ENCODE measurements at places on chromosomes 3 and 15.

DNA sequence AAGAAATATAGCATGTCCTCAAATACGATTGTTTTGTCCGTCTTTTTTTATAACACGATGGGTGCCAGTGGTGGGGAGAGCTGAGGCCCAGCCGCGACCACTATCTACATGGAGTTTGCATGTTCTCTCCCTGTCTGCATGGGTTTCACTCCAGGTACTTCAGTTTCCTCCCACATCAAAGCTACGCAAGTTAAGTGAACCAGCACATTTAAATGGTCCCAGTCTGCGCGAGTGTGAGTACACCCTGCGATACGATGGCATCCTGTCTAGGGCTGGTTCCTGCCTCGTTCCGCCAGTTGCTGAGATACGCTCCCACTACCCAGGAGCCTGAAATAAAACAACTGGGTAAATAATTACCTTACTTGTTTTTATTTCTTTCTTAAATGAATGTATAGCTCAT is 40.6 kb downstream of the ATP13A3 start:
- DNase-seq = no peak

DNA sequence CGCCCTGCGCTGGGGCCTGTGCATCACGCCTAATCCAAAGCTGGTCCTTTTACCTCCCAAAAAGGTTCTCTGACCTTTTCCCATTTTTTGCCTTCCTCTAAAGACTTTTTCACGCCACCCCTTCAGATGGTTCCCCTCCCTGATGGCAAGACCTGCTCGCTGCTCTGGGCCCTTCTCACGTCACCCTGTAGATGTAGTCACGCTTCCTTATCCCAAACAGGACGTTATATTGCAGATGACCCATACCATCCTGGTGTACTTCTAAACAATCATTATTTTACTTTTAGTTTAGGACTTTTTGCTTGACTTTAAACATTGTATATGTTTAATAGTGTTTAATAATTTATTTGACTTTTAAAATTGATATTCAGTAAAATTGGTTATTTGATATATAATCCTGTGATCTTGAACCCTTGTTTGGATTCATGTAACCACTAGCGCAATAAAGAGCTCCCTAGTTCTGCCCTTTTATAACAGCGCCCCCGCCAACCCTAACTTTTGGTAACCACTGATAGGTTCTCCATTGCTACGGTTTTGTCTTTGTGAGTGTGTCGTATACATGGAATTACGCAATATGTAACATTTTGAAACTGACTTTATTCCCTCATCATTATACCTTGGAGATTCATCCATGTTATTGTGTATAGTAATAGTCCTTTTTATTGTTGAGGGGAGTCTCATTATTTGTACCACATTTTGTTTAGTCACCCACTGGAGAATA is 159.0 kb upstream of the CHRNA7 start:
- no peak for DNase-seq

DNA sequence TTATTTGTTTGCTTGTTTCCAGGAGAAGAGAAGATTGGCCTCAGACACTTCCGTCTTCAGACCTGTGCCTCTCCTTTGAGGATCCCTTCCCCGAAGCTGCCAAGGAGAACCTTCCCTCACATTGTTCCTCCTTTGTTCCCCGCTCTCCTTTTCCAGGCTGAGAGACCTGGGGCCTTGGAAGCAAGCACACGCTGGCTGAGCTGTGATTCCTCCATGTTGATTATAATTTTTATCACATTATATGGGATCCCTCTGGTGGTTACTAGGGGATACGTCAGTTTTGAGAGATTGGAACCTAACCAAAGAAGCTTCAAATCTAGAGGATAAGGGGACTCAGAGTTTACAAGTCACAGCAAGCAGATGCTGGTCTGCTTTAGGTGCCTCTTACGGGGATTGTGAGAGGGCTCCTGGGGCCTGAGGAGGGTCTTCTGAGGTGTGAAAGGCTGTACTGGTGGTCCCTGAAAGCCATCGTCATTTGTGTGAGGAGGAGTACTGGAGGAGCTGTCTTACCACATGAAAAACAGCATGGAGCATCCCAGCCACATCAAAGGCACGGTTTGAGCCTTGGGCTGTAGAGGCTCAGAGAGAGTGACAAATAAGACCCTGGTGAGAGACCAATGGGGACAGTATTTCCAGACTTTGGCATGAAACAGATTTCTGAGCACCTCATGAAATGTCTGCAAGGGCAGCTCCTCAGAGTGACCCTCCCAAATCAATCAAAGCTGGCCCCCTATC is 760.1 kb upstream of the CFAP20DC start:
- DNase-seq = peak; percentile 33

DNA sequence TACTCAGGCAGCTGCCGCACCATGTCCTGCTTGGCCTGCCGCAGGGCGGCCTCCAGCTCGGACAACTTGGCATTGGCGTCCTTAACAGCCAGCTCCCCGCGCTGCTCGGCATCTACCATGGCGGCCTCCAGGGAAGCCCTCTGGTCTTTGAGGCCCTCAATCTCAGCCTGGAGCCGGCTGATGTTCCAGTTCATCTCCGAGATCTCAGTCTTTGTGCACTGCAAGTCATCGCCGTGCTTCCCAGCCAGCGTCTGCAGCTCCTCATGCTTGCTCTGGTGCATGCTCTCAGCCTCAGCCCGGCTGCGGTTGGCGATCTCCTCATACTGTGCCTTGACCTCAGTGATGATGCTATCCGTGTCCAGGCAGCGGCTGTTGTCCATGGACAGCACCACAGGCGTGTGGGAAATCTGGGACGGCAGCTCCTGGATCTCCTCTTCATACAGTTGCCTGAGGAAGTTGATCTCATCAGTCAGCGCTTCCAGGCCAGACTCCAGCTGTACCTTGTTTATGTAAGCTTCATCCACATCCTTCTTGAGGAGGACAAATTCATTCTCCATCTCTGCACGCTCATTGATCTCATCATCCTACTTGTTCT is 15.5 kb upstream of the PSTPIP1 start:
- DNase-seq = no peak

- DNase-seq = no peak
Observed at GRCh38 chr3:138593488-138594149, 441 bp downstream of the CEP70 start.

DNA sequence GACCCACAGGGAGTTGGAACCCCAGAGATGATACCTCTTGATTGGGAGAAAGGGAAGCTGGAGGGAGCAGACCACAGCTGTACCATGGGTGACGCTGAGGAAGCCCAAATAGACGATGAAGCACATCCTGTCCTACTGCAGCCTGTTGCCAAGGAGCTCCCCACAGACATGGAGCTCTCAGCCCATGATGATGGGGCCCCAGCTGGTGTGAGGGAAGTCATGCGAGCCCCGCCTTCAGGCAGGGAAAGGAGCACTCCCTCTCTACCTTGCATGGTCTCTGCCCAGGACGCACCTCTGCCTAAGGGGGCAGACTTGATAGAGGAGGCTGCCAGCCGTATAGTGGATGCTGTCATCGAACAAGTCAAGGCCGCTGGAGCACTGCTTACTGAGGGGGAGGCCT is 201.1 kb downstream of the AKAP13 start:
- DNase-seq = no peak

GRCh38 chr15:100602064-100602822 is at the start of the genes ASB7 and LINS1:
Gene ASB7, plus strand, starts transcription at chr15:100602589. Its CDS starts 9,628 bp downstream, at chr15:100612217.
Gene LINS1, minus strand, starts transcription at chr15:100602184. Its CDS starts 21,342 bp downstream, at chr15:100580842.
- DNase-seq = peak; percentile 99

DNA sequence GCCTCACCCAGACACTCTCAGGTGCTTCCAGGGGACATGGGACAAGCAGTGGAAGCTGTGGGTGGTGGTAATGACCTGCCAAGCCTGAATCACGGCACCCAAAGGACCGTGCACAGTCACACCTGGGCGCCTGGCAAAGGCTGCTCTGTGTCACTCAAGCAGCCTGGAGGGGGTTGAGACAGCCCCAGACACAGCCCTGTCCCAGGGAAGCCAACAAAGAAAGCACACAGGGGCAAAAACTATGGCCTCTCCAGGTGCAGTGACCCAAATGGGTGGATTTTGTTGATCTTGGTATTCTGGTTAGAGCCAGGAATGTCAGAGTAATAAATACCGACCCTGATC is 15.0 kb upstream of the OCA2 start:
- no peak for DNase-seq

GRCh38 chr15:38127306-38127771 is 125.3 kb upstream of the SPRED1 start:
- no peak for DNase-seq

DNA sequence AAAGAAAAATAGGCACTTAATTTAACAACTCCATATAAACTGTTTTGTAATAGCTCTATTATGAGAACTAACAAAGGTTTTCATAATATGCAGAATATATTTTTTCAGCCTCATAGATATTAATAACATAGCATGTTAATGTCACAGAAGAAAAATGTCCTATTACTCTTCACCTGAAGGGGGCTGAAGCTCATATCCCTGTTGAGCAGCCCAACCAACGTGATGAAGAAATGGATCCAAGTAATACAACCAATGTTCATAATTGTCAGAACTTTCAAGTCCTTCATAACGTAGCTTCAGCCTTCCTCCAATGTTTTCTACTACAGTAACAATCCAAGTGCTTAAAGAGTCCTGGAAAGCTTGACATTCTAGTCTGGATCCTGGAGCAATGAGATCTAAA is 34.5 kb upstream of the STIMATE start:
- DNase-seq = no peak

DNA sequence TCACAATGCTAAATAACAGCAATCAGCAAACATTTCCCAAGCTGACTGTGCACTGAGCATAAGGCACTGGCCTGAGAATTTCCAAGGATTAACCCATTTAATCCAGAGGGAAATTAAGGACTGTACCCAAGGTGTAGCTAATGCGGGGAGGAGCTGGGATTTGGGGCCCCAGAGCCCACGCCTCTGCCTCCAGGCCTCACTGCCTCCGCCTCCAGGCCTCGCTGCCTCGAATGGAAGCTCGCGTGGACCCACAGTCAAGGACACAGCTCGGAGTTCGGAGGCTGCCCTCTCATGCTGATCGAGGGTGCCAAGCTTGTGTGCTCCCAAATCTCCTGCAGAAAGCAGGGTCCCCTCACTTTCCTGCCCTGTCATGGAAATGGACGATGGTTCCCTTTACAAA is 76.5 kb upstream of the SNRPA1 start:
- no peak for DNase-seq

DNA sequence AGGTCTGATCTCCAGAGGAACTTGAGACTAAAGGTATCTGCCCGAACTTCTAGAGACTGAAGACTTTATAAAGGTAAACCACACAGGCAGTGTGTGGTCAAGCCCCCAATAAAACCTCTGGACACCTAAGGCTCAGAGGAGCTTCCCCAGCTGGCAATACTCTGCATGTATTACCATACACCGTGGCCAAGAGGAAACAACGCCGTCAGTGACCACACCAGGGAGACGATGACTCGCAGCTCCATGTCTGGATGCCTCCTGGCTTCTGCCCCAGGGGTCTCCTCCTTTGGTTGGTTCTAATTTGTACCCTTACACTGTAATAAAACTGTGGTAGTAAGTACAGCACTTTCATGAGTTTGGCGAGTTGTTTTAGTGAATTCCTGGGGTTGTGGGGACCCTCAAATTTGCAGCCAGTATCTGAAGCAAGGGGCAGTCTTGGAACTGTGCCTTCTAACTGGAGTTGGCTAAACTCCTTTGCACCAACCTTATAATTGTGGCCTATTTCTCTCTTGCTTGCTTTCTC is 32.1 kb upstream of the BCL2L10 start:
- DNase-seq = no peak

GRCh38 chr3:168457954-168458539 is 362.3 kb upstream of the GOLIM4 start:
- DNase-seq = no peak

- no peak for DNase-seq
Observed at GRCh38 chr3:167843886-167844285, 108.4 kb downstream of the SERPINI1 start.

DNA sequence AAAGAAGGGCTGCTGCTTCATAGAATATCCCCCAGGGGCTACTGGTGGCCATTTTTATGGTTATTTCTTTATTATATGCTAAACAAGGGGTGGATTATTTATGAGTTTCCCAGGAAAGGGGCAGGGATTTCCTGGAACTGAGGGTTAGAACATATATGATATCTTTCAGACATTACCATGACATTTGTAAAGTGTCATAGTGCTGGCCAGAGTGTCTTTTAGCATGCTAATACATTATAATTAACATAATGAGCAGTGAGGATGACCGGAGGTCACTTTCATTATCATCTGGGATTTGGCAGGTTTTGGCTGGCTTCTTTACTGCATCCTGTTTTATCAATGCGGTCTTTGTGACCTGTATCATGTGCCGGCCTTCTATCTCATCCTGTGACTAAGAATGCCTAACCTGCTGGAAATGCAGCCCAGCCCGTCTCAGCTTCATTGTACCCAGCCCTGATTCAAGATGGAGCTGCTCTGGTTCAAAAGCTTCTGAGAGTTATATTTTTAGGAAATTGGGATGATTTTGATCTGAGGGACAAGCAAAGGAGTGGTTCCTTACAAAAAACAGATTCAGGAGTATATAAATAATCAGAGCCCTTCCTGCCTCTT is 9.1 kb upstream of the ZBTB20 start:
- DNase-seq = no peak

DNA sequence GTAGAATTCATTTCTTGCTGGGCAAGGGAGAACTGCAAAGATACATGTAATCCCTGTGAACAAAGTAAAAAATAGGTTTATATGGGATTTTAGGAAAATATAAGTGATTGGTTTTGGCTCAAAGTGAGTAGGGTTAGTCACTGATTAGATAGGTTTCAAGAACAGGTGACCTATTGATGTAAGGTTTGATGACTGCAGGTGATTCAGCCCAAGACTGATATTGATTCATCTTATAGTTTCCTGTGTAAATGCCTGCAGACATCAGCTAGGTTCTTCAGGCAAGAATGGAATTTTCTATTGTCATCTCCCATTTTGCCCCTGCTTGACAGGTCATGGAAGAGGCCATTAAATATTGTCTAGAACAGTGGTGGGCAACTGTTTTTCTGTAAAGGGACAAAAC is 23.9 kb upstream of the ARID3B start:
- DNase-seq = no peak

DNA sequence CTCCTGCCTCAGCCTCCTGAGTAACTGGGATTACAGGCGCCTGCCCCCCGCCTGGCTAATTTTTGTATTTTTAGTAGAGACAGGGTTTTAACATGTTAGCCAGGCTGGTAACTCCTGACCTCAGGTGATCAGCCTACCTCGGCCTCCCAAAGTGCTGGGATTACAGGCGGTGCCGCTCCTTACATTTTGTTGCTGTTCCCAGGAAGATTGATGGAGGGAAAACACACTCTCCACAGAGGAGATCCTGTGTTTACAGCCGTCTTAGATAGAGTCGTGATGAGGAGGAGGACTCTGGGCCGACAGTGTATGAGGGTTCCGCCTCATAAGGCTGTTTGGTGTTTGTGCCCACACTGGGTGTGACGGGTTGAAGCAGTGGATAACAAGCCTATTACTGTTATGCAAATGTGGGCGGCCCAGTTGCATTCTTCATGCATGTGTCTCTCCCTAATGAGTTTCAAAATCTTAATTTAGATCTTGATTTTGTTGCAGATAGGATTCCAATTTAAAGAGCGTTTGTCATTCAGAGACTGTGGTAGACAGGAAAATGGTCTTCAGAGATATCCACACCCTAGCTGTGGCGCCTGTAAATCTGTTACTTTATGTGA is 60.0 kb downstream of the APBA2 start:
- no peak for DNase-seq

GRCh38 chr3:37511463-37511920 is 337.1 kb upstream of the LRRFIP2 start:
- peak; percentile 28 for DNase-seq

GRCh38 chr3:131561511-131561910 is 58.7 kb upstream of the MRPL3 start:
- DNase-seq = no peak

Measured in NCI-H446 (cell line).